Activated CD4-positive, alpha-beta T cell treated with anti-CD3 and anti-CD28 coated beads for 36 hours (primary cell): ENCODE measurements at places on chromosomes 4 and X. TPM values are rescaled to one million over a fixed set of nuclear protein-coding genes. Genes with fewer than 3 reads are reported as not detected.

DNA sequence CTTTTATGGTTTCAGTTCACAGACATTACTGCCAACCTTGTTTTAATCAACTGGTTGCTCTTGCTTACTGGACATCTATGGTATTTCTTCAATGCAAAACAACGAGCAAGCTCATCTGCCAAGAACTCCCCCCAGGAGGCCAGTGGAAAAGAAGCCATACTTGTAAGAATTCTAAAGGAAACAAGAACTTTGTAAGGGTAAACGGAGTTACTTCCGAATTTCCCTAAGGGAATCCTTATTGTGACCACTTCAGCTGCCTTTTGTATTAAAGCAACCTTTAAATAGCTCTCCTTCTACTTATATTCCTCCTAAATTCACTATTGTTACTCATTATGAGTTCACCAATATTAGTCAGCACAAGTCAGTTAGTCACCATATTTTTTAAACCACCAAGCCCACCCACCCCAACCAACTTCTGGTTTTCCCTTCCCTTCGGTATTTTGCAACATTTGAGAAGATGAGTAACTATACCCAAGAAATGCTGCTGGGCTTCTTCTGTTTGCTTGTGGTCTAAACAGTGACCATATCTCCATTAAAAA is 602.8 kb upstream of the DIPK2B start:
- H3K4me1 ChIP-seq = peaks cover 71% of the 10 kb centered on the region
- H3K4me3 ChIP-seq = peak overlapping the region; percentile 60
- H3K27ac ChIP-seq = peak overlapping the region; percentile 92
- peak; percentile 72 for DNase-seq
- no peaks in the 10 kb centered on the region for H3K27me3 ChIP-seq

- H3K4me1 ChIP-seq = no peaks in the 10 kb centered on the region
- H3K4me3 ChIP-seq = no peak overlapping the region
- H3K27ac ChIP-seq = no peak overlapping the region
- H3K27me3 ChIP-seq = no peaks in the 10 kb centered on the region
Observed at GRCh38 chrX:2371026-2371711, 129.6 kb downstream of the DHRSX start.

Gene ANAPC10
- total RNA-seq = 27.7 TPM

Gene PRR32
- total RNA-seq = not detected

Gene RAI2
- 0.65 TPM for total RNA-seq

Gene CFAP299
- not detected for total RNA-seq
